CD8-positive, alpha-beta T cell (primary cell): ENCODE measurements at places on chromosomes 7 and 10.

- no peak for DNase-seq
Measured at GRCh38 chr10:128092454-128092853, 33.8 kb downstream of the MKI67 start.

DNA sequence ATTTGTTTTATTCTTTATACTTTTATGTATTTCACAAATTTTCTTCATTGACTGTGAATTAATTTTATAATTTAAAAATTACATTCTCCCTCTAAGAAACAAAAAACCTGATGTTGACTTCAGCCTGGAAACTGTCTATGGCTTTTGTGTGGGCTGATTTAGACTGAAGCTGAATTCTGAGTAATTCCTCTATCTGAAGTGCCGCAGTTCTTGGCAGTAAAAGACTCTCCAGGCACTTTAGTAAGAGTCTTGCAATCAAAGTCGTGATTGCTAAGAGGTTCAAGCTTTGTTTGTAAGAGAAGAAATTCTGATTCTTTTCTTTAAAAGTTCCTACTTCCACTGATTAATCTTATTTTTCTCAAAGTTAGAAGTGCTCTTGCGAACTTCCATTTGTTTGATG is 3.4 kb upstream of the CEP41 start:
- DNase-seq, result no peak

DNA sequence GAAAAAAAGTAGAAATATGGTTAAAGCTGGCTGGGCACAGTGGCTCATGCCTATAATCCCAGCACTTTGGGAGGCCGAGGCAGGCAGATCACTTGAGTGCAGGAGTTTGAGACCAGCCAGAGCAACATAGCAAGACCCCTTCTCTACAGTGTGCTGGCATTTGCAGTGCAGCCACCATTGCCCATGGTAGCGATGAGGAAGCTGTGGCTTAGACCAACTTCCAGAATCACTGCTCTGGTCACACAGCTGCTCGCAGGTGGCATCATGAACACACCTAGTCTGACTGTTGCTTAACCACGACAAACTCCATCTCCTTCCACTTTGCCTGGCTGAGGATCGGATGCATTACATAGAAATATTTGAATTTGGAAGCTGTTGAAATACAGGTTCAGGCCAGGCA is 137.1 kb downstream of the CUX1 start:
- DNase-seq, result no peak

DNA sequence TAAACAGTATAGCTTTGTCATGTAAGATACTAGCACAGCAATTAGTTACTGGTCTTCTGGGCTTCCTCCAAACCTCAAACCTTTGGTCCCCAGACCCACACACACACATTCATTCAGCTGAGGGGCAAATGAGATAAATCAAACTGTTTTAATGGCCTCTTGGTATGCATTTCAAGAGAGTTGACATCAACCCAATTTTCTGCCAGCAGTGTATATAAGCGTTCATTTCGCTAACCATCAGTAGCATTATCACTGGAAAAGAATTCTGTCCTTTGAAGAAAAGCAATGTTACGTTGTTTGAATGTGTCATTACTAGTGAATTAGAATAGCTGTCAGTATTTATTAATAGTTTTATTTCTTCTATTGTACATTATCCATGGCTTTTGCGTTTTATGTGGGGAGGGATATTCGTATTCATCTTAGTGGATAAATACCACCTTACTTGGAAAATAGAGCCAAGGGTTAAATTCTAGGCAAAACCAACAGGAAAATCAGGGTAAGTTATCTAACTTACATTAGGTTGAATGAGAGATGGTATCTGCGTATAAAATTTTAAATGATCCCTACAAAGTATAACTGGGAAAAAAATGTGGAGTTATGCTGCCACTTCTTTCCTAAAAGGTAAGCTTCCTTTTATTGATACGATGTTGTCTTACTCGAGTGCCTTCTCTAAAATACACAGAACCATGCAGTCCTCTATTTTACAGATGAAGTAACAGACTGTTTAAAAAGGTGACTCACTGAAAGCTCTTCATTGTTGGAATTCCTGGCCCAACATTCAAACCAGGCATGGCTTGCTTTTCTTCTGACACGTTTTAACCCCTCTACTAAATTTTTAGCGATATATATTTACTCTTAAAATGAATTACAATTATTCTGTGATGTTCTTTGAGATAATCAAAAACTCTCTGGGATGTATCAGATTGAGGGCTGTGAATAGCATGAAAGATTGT is 2.0 kb upstream of the ZMYND11 start:
- no peak for DNase-seq

GRCh38 chr7:18693406-18693805 is 197.9 kb downstream of the HDAC9 start:
- no peak for DNase-seq

- no peak for DNase-seq
Measured at GRCh38 chr10:113423981-113424721, 128.7 kb upstream of the HABP2 start.

- no peak for DNase-seq
Measured at GRCh38 chr7:47418601-47419309, 163.2 kb downstream of the TNS3 start.

DNA sequence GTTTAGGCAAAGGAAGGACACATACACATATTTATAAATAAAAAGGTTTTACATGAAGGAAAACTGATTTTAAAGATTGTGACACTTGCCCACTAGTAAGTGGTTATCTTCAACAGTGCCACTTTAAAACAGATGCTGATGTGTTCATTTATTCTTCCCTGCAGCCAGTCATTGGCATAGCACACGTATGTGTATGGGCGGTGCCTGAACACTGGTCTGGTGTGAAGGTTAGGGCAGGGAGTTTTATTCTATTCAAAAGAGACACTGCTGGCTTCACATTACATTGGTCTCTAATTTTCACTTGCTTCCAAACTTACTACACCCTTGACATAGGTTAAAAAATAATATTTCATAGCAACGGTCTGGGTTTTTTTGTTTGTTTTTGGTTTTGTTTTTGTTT is 57.9 kb downstream of the NOD1 start:
- DNase-seq, result no peak

DNA sequence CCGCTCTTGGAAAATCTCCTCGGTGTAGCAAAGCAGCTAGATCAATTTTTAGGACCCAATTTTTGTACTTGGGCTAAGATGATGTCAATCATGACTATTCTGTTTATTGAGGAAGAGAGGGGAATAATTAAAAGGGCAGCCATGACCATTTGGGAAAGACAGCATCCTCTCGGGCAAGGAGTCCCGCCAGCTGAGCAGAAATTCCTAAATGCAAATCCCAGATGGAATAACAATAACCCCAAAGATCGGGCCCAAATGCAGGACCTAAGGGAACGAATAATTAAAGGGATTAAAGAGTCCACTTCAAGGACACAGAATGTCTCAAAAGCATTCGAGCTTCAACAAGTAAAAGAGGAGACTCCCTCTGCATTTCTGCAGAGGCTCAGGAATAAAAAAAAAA is 18.7 kb downstream of the COL17A1 start:
- DNase-seq, result no peak

GRCh38 chr10:9807846-9808245 is 1209.8 kb upstream of the CELF2 start:
- no peak for DNase-seq

- no peak for DNase-seq
Measured at GRCh38 chr7:10537764-10538163, 435.9 kb upstream of the PHF14 start.

DNA sequence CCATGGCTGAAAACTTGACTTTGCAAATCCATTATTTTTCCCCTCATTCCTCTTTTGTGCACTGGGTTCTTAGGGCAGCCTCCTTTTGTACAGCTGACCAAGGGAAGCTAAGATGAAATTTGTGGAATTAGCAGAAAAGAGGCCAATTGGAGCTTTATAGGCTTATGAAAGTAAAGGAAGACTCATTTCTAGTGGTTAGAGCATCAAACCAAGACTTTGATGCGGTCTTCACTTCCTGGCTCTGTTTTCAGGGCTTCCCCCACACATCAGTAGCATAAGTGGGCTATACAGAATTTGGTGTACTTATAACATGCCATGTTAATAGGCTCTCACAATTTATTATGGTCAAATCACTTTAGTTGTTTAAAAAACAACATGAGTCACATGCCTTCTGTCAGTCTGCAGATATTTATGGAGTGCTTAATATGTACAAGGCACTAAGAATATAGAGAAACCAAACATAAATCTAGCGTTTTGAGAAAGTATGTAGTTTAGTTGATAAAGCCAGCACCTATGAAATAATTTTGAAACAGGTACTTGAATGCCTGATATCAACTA is 5.7 kb downstream of the AUTS2 start:
- no peak for DNase-seq

DNA sequence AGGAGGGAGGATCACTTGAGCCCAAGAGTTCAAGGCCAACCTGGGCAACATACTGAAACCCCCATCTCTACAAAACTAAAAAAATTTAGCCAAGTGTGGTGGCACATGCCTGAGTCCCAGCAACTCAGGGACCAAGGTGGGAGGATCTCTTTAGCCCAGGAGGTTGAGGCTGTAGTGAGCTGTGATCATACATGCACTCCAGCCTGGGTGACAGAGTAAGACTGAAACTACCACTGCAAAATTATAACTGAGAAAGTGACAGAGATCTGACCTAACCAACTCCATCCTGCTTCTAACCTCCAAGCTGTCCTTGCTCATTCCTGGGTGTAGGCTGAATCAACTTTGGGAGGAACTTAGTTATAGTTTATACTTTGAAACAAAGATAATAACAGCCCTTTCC is 59.4 kb downstream of the HTR7 start:
- no peak for DNase-seq

GRCh38 chr7:47779341-47779771 is 168.9 kb downstream of the PKD1L1 start:
- DNase-seq, result no peak

GRCh38 chr10:79454259-79454658 is 8.8 kb upstream of the ZCCHC24 start:
- DNase-seq, result no peak

- no peak for DNase-seq
Measured at GRCh38 chr7:154990964-154991540, 11.9 kb downstream of the PAXIP1 start.

DNA sequence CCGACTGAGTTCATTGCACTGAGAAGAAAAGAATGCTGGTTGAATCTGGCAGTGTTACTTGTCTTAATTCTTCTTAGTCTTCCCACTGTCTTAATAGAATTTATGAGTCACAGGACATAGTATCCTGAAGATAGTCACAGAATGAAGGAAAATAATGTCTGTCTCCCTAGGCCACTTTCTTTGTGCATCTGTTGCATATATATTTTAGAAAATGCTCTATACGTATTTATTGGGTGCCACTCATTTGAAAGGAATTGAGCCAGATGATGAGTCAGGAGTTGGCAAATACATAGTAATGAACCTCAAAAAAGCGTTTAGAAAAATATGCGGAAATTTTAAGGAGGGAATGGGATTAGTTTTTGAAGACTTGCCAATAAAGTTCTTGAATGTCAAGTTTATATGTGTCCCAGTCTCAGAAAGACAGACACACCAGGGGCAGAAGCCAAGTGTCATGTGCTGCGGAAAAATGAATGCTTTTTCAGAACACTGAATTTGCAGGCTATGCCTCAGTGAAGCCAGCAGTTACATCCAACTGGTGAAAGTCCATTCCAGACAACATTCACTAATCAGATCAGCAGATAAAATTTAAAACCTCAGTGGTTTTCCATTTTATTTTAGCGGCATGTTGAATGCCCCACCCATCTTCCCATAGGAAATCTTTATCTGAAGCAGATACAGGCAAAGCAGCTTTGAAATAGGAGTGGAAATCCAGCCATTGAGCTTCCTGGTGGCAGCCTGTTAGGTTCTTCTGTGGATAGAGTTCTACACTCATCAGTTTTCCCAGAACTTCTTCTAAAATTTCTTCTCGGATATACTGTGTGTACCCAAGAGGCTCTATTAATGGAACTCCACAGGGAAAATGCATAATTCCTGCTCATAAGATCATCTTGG is 308.4 kb downstream of the BICC1 start:
- DNase-seq, result no peak

DNA sequence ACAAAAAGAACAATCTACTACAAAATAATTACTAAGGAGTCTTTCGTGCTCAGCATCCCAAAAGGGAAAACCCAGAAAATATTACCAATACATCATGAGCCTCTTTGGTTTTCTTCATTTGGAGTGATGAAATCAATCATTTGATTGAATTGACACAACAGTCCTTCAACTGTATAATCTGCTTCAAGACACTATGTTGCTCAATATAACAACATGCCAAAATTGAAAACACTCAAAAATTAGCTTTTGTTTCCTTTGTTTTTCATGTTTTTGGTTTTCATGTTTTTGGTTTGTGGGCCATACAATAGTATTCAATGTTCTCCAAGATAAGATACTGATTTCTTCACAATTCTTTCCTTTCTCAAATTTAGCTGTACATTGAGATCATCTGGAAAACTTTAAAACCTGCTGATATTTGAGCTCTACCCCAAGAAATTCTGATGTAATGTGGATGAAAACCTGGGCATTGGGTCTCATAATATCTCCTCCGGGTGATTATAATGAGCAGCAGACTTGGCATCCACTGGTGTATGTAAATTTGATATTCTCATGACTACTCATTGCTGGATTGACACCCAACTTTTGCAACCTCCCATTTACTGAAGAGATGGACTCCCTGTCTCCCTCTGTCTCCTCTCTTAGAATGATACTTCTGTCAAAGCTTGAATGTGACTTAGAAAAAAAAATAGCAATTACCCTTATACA is 4.6 kb downstream of the SOSTDC1 start:
- DNase-seq, result no peak

DNA sequence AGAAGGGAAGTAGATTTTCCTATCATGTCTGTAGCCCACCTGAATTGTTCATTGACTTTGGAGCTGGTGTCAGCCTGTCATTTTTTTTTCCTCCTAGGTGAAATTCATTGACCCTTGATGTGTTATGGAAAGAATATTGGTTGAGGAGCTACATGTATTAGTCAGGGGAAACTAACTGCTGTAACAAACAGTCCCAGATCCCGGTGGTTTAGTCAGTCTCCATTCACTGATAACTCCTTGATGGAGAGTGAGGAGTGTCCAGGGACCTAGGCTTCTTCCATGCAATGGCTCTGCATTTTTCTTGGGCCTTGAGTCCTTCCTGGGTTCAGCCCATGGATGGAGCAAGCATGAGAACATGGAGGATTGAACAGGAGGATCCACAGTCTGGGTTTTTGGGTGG is 643.2 kb downstream of the LRMDA start:
- no peak for DNase-seq

DNA sequence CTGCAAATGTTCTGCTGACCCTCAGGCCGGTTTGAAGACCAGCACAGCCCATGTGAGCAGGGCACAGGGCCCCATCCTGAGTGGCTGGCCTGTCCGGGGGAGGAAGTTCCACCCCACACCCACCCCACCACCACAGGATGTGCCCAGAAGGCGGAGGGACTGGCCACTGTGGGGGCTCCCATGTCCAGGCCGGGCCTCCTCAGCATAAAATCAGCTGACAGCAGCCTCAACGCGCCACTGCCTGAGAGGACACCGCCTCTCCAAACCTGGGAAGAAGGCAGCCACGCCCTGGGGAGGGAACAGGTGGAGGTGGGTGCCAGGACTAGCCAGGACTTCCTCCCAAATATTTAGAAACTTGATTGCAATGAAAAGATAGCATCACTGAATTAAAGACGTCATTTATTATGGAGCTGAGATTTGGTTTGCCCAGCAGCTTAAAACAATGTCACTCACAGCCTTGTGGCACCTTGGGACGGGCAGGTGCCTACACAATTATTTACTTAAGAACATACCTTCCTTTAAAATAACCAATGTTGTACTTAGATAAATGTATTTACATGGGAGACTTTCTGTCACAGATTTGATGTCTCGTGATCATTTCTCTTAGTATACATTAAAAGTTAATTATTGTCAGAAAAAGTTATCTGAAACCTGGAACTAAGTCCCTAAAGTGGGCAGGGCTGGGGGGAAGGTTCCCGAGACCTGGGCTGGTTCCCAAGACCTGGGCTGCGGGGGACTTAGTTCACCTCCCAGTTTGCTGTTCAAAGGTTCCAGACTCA is 27.3 kb upstream of the FAM20C start:
- no peak for DNase-seq

GRCh38 chr7:157560258-157560654 is 223.5 kb downstream of the DNAJB6 start:
- DNase-seq, result no peak
